ENCODE measurements at places on chromosomes 2 and 18.

GRCh38 chr2:99691926-99692325 lies 202.1 kb upstream of the REV1 start:
- no peak for DNase-seq

- no peak for DNase-seq
These were observed 192.0 kb downstream of the MTX2 start for GRCh38 chr2:176461098-176461808.

DNA sequence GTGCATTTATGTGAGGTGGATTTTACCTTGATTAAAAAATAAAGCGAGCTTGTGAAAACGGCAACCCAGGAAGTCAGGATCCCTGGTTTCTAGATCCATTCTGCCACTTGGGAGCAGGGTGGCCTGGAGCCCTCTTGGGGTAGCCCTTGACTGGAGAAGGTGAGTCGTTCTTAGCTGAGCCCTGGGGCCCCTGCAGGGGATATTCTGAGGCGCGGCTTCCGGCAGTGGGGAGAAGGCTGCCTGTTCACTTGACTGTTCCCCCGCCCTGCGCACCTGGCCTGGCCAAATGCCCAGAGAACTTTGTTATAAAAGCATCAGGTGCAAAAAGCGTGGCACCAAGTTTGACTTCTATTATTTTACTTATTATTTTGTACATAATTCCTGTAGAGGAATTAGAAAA lies 221.9 kb downstream of the DYSF start:
- no peak for DNase-seq

DNA sequence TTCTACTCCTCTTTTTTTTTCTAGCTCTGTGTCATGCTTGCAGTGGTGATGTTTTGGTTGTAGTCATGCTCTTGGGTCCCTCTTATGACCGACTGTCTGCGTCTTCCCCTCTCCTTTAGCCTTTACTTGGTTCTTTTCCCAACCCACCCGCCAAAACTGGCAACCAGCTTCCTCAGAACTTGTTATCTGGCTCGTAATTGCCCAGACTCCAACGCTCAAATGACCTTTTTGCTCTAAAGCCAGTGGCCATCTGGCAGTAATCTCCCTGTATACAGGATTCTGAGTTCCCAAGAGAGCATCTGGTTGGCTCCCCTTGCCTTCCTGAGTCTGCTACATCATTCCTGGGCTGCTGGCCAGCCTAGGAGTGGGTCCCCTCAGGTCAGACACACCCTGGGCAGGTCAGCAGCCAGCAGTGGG lies 147.2 kb downstream of the MGAT5 start:
- no peak for DNase-seq

DNA sequence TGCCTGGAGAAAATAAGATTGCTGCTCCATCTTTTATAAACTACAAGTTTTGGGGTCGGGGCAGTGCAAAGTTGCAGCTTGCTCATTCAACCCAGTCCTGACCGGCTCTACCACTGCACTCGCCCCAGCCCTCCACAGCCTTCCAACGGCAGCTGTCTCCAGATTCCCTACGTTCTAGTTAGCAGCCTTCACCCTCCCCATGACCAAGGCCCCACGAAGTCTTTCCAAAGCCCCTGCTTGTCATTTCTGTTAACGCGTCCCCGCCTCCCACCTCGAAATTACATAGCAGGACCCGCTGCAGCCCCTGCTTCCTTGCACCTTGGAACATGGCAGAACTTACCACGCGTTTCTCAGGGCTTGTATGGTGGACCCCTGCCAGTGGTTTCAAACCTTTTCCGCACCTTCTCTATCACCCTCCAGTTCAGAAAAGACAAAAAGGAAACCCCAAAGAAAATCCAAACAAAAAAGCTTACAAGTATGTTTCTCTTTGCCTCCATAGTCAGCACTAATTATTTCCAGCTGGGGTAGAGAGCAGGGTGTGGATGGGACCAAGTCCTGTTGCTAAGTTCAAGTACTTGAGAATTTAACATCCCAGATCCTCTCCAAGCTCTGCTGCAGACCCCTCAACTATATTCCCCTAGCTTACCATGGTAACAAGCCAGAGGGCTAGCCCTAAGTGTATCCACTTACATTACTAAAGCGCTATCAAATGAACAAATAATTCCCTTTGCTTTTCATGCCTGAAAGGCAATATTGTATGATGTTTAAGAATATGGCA lies 161.5 kb downstream of the TGIF1 start:
- no peak for DNase-seq

- DNase-seq: no peak
These were observed 8.7 kb downstream of the ASTL start for GRCh38 chr2:96129528-96130120.

Measured in NCI-H2081 treated with DMSO at 0.1 percent for 48 hours (cell line).